ENCODE measurements at places on chromosomes 6 and 20.

DNA sequence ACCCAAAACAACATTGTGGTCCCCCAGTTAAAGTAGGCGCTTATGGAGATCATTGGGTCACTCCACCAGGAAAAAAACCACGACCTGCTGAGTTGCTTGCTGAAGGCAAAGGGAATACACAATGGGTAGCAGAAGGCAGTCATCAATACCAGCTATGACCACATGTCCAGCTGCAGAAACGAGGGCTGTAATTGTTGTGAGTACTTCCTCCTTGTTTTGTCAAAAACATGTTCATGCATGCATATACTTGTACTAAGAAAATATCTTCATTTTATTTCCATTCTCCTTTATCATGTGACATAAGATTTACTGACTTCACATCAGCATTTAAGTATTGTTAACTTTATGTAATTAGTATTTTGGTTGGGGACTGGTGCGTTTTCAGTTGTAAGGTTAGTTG is 16.9 kb downstream of the SERINC1 start:
- DNase-seq = no peak

DNA sequence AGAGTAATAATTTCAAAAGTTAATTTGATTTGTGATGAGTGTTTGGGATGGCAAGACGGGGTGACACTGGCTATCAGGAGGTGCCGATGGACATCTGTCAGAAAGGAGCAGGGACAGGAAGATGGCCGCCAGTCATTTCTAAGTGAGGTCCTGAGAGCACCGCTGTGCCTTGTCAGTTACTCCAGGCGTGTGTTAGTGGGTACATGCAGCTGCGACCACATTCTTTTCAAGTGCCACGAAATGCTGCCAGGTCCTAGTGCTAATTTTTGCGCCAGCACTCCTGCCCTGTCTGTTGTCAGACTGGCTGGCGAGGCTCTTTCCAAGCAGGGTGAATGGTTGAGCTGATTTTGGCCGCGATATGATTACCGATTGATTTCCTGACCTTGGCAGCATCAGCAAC is 64.6 kb upstream of the INSM1 start:
- no peak for DNase-seq

GRCh38 chr6:89951574-89952104 is 57.4 kb downstream of the GJA10 start:
- no peak for DNase-seq

- DNase-seq = no peak
Observed at GRCh38 chr20:34127792-34128191, 15.7 kb upstream of the EIF2S2 start.

- no peak for DNase-seq
Observed at GRCh38 chr20:49872056-49872455, 43.3 kb downstream of the SPATA2 start.

DNA sequence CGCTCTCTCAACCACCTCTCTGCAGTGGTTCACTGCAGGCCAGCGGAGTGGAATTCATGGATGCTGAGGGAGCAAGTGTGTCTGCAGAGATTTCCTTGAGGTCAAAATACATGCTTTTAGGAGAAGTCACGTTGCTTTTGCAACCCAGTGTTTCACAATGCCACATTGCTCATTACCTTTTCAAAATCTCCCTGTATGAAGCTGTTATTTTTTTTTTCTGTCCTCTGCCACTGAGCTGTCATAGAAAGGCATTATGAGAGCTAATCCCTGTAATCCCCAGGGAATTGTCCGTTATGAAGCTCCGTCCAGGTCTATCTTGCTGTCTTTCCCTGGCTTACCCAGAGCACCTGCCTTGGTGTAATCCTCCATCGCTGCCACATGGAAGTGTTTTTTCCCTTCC is 60.5 kb upstream of the SLC22A23 start:
- no peak for DNase-seq

GRCh38 chr6:150936021-150936555 is 70.6 kb downstream of the MTHFD1L start:
- no peak for DNase-seq

DNA sequence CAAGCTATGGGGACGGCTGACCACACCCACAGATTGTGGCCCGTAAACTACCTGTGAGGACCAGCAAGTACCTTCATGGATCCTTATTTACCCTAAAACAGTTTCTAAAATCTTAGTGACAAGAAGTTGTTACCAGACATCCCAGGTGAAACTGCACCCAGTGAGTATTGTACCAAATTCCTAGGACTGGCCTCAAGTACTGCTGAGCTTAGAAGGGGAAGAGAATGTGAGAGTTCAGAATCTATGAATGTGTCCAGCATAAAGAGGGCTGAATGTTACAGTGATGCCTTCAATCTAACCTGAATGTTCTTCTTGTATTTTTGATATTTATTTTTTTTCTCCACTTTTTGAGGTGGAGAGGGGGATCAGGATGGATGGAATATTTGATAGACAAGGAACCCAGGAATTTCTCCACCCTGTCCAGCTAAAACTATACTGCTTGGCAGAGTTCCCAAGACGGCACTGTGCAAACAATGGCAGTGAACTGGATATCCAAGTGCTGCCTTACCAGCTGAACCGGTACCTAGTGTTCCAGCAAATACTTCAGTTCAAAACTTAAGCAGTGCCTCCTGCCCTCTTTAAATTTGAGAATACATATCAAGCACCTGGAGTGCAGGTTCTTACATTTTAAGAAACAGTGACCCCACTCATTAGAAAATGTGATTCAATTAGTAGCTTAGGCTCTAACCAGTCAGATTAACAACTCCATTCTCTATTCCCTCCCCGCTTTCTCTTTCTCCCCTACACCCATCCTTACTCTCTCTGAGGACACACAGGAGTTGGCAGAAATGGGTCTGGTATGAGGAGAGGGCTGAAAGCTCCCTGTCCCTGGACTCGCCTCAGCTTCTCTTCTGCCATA is 427.3 kb upstream of the FLRT3 start:
- no peak for DNase-seq

GRCh38 chr20:51470499-51470820 is 72.1 kb downstream of the NFATC2 start:
- no peak for DNase-seq

GRCh38 chr20:50523552-50524167 is 13.5 kb downstream of the PTPN1 start:
- no peak for DNase-seq

DNA sequence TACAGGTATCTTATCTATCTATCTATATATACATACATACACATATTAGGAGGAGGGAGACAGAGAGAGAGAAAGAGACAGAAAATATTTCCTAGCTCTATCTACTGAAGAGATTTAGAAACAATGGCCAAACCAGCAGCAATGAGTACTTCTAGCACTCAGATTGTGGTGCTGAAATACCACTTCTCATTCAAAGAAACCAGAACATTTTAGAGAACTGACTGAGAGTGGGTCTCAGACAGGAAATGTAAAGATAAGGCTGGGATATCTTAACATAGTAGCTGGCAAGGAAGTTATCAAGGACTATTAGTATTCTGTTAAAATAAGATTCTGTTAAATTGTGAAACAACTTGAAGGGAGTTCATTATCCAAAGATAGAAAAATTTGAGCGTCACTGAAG is 57.0 kb downstream of the DNAAF9 start:
- DNase-seq = no peak

DNA sequence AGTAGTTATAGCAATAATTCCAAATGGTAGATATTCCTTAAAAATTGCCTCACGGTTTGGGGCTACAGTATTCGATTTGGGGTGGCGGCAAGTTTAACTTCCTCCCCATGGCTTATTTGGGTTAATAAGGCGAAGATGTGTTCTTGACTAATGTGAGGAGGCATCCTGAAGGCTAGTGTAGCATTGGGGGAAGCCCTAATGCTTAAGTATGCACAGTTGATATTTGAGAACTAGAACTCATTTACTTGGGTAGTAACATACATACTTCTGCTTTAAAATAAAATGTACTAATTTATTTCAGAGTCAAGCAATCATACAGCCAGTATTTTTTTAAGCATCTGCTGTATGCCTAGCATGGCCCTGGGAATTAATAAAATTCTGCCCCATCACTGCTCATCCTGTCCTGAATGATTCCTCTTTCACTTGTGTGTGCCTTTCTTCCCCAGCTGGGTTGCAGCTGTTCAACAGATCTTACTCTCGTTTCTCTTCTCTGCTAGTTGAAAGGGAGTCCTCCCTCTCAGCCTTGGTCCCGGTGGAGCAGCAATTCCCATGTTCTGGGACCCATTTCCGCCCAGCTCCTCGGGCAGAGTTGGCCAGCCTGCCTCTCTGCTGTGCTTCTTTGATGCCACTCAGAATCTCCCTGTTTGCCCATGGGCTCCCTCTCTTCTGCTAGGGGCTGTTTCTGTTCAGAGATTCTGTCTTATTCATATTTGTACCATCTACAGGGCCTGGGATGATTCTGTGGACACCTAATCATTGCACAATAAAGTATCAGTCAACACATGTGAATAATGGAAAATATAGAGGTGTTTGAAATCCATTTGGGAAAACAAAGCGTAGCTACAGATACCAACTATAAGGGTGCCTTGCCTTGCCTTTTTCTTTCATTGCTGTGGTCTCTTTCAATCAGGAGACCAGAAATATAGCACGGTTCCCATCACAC is 104.8 kb downstream of the ARID1B start:
- no peak for DNase-seq

GRCh38 chr20:62029949-62030348 is 35.7 kb downstream of the TAF4 start:
- no peak for DNase-seq

GRCh38 chr20:4544765-4545164 is 176.9 kb upstream of the PRND start:
- DNase-seq = no peak

Measured in SW480 (cell line).